Activated CD4-positive, alpha-beta T cell treated with anti-CD3 and anti-CD28 coated beads for 1 hour (primary cell): ENCODE measurements at places on chromosomes 7 and 10.

DNA sequence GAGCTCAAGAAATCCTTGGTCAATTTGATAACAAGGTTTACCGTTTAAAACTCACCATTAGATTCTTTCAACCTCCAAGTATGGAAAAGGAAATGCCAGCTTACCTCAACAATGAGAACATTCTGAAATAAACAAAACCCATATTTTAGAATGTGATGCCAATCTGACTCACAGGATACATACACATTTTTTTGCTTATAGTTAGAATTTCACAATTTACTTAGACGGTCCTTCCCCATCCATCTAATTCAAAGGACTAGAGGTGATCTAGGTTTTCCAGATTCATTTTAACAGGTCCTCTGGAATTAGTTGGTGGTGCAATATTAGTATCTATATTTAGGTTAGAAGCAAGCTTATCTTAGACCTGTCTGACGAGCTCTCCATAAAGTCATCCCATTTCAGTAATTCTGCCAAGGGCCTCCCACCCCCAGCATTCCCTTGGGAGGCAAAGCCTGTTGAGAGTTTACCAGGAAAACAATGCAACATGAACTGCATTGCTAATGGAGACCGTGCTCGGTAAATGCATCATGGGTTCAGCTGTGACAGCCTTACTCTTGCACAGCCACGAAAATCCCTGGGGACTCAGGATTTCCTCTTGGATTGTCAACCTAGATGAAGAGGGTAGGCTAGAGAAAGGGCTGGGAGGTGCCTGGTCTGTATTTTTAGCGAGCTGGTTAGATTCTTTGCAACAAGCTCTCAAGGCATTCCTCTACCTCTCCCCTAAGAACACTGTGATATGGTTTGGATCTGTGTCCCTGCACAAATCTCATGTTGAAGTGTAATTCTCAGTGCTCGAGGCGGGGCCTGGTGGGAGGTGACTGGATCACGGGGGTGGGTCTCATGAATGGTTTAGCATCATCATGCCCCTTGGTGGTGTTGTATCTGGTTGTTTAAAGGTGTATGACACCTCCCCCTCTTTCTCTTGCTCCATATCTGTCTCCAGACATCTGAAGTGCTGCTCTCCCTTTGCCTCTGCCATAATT lies 93.8 kb downstream of the PRTFDC1 start:
- DNase-seq: no peak

DNA sequence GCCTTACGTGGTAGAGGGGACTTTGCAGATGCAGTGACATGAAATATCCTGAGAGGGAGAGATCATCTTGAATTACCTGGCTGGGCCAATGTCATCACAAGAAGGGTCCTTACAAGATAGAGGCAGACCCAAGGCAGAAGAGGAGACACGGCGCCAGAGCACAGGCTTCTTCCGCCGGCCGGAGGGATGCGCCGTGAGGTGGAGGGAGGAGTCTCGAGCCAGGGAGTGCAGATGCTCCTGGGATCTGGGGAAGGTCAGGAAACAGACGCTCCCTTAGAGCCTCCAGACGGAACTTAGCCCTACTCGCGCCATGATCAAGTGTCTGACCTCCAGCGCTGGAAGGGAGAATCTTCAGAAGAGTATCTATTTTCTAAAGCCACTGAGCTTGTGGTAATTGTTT lies 304.8 kb downstream of the GLRX3 start:
- no peak for DNase-seq

- DNase-seq: no peak
Observed at GRCh38 chr7:120254845-120255244, 18.1 kb upstream of the KCND2 start.

- no peak for DNase-seq
Observed at GRCh38 chr10:110802090-110802489, 69.6 kb upstream of the PDCD4 start.

- DNase-seq: no peak
Observed at GRCh38 chr7:26549281-26549944, 257.8 kb downstream of the SNX10 start.

GRCh38 chr7:16774294-16774693 lies 20.7 kb downstream of the TSPAN13 start:
- no peak for DNase-seq

- DNase-seq: no peak
Observed at GRCh38 chr10:87864496-87865059, 1.2 kb downstream of the PTEN start.

DNA sequence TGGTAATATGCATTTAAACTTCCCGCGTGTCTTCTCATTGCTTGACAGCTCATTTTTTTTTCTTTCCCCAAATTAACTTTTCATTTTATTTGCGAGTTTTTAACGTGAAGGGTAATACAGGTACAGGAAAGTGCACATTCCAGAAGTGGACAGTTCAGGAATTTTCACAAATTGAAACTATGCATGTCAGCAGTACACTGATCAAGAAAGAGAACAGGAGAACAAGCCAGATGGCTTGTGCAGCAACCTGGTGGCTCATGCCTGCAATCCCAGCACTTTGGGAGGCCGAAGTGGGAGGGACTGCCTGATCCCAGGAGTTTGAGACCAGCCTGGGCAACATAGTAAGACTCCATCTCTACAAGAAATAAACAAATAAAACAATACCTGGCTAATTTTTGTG lies 28.5 kb downstream of the ARL5B start:
- DNase-seq: no peak

- no peak for DNase-seq
Observed at GRCh38 chr7:12138421-12138820, 72.7 kb upstream of the TMEM106B start.

GRCh38 chr7:130242198-130243014 lies 24.3 kb upstream of the CPA2 start:
- peak; percentile 28 for DNase-seq

DNA sequence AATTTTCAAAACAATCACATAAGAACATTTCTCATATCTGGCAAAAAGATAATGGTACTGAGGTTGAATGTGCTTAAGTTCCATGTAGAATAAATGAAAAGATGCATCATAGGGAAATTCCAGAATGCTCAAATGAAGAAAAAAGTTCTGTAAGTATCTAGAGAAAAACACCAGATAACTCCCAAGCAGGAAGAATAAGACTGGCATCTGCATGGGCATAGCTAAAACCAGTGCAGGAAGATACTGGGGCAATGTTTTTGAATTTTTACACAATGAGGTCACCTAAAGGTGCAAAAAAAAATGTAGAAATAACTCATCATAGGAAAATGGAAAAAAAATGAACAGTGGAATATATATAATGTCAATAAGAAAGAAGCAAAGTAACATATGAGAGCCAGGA lies 275.2 kb downstream of the BAMBI start:
- no peak for DNase-seq

DNA sequence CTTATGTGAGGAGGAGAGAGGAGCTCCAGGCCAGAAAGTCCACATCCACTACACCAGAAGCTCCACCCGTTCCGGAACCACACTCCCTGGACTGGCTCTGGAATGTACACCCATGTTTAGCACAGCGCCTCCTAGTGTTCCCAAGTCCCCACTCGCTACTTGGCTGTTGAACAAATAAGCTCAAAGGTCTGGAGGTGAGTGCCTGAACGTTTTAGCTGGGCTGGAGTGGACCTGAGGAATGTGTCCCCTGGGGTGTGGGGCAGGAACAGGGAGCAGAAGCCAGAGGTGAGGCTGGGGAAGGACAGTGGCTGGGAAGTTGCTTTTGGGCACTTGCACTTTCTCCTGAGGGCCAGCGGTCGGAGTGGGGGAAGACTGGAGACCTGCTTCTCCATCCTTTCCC lies 164.1 kb upstream of the CDCA7L start:
- no peak for DNase-seq

DNA sequence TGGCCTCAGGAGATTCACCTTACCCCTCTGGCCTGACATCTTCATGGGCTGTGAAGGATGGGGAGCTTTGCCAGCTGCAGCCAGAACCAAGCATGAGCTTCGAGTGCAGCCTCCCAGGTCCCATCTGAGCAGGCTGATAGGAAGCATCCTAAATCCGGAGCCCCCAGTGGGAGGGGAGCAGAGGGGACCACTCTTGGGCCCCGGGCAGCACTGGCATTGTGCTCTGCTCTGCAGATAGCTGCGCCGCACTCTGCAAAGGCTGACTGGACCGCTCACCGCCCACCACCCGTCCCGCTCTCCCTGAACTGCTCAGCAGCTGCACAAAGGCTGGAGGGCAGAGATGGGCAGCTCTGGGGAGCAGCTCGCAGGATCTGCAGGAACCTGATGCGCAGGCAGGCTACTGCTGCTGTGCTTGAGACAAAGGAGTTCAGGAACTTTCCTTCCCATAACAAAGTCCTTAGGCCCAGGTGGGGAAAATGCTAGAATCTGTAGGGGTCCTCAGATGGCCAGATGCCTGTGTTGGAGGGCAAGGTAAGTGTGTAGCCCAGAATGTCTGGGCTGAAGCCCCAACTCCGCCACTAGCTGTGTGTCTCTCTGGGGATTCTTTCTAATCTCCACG lies 51.8 kb downstream of the ARHGAP22 start:
- DNase-seq: no peak

DNA sequence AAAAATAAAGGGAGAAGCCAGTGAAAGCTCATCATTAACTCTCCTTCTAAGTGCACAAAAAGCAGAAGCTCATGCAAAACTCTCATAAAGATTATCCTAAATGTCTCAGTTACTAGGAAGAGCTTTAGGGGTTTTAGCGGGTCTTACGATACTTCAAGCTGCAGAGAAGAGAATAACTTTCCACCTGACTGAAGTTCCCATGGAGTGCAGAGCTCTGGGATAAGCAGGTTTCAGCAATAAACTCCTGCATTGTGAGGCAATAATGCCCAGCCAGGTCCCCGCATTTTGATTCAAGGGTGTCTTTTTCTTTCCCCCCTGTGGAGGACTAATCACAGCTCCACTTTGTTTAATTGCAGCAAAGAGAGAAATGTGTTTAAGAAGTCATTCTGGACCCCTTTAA lies 241.9 kb upstream of the SP8 start:
- DNase-seq: no peak

GRCh38 chr10:4771554-4772201 lies 54.3 kb upstream of the AKR1E2 start:
- DNase-seq: no peak

DNA sequence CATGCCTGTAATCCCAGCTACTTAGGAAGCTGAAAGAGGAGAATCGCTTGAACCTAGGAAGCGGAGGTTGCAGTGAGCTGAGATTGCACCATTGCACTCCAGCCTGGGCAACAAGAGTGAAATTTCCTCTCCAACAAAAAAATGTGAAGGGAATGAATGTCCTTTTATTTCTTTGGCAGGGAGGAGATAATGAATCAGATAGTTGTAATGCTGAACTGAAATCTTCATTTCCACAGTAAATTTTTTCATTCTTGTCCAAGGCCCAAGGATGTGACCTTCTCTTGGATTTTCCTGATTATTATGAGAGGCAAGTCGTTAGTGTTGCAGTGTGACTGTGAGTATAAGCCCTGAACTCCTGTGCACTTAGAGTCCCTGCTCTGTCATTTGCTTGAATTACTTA lies 13.6 kb downstream of the STAMBPL1 start:
- DNase-seq: no peak

DNA sequence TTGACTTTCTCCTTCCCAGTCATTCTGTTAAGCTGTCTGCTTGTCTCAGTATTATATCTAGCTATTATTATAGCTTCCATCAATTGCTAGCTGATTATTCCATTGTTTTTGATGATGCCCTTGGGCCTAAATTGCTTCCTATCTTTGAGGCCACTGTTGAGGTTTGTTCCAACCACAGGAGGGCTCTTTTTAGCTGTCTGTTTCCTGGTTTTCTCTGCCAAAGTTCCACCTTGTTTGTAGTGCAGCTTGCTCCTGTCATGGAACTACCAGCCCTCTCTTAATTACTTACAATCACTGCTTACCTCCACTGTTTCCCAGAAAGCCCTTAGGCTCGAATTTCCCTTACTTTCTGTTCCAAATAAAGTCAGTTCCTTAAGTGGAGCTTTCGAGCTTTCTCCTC lies 118.7 kb upstream of the SEC61G start:
- DNase-seq: no peak

DNA sequence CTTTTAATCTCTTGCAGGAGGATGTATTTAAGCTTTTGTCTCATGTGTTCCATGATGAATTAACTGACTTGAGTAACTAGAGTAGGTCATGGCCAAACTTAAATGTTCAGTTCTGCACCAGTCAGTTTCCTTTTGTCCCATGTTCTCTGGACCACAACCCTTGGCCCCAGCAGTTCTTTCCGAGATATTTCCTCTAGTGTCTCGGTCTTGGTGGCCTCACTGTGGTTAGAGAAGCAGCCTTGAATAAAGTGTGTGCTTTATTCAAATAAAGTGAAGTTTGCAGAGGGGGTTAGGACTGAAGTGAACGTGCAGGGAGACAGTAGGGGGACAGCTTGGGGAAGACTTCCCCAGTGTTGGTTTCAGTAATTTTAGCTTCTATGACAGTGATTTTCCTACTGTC lies 9.3 kb downstream of the ZNF212 start:
- no peak for DNase-seq

- DNase-seq: no peak
Observed at GRCh38 chr10:119120413-119120867, 16.5 kb downstream of the DENND10 start.

DNA sequence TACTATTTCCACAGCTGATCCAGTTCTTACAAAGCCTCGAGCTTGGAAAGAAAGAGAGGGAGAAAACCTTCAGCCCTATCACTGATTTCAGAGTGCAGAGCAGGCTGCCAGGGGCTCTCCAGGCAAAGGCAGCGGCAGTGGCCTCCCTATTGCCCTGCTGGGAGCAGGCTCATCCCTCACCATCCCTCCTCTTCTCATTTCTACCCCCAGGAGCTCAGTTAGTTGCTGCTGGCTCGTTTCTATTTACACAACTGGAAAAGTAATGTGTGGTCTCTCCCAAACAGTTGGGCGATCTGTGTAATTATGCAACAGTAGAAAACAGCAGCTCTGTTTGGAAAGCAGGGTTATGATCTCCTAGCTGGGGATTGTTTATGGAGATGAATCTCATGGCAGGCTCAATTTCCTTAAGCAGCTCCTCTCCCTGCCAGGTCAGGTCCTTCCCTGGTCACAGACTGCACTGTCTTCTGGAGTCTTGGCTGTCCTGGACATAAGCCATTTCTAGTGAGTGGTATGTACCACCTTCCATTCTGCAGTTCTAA lies 28.7 kb upstream of the TNS3 start:
- DNase-seq: no peak

DNA sequence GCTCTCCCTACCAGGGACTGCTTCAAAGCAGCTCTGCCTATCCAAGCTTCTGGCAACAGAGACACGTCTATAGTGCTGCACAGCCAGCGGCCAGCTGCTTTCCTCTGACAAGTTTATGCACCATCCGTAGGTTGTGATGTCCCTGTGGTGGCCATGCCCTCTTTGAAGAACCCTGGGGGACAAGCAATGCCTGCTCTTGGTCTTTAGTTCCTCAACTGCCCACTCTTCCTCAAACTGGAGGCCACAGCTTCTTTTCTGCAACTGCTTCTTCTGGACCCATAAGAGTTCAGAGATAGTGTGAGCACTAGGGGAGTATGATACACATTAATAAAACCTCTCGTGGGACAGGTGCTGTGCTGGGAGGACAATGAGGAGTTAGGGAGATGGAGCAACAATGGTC lies 164.9 kb downstream of the ELMO1 start:
- no peak for DNase-seq

- DNase-seq: no peak
Observed at GRCh38 chr7:4260867-4261600, 421.1 kb upstream of the FOXK1 start.
